ENCODE measurements at places on chromosomes 4 and X. TPM values are rescaled to one million over a fixed set of nuclear protein-coding genes. Genes with fewer than 3 reads are reported as not detected.

GRCh38 chr4:126182336-126182735 is 867.6 kb downstream of the FAT4 start:
- no peak for DNase-seq

The GLRA3 gene
- total RNA-seq, result not detected

GRCh38 chr4:184838249-184839074 is 12.7 kb upstream of the ACSL1 start:
- peak; percentile 8 for DNase-seq

The TMEM154 gene
- 3.2 TPM for total RNA-seq

GRCh38 chr4:110087070-110087708 is 111.2 kb downstream of the ELOVL6 start:
- peak; percentile 80 for DNase-seq

The APLN gene
- total RNA-seq, result 0.22 TPM

The PAGE1 gene
- not detected for total RNA-seq

The CXorf49 gene
- not detected for total RNA-seq

- DNase-seq, result no peak
These were observed 792 bp downstream of the CLIC2 start for GRCh38 chrX:155333544-155334100.

- no peak for DNase-seq
These were observed 57.5 kb downstream of the ACOX3 start for GRCh38 chr4:8383016-8383415.

DNA sequence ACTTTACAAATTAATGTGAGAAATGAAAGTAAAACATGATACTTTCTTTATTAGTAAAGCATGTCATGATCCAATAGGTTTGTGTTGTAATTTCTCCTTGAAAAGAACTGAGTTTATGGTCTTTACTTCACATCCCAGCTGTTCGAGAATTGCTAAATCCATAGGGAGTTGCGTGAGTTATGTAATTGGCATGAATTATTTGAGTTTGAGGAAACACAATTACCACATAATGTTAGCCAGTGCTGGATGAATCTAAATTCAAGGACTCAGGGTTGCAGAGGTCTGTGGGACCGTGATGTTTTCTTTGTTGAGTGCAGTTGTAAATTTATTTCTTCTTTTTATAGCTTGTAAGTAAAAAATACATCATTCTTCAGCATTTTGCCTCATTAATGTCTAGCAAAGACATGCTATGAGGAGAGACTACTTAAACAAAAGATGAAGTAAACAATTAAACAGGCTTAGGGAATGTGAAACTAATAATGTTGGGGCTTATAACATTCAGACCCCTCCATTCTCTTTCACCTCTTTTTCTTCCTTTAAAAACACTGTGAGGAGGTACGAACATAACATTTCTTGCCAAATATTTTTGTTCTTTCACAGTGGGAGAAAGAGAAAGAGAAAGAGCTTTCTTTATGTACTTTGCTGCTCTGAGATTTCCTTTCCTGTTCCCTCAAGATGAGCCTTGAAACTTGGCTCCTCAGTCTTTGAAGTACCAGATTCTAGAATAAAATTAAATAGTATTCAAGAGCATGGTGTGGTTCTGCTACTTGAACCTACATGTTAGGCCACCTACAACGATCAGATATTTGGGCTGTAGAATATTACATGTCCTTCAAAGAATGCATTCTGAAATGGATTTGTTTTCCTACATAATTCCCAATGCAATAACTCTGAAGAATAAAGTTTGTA is 159.6 kb upstream of the ANK2 start:
- DNase-seq, result peak; percentile 15

The SSX4B gene
- total RNA-seq, result not detected

The AKAP14 gene
- not detected for total RNA-seq

GRCh38 chrX:108640817-108641216 is 95.5 kb downstream of the IRS4 start:
- no peak for DNase-seq

The RIBC1 gene
- 0.29 TPM for total RNA-seq

GRCh38 chr4:180430283-180430682 is 1812.9 kb upstream of the TENM3 start:
- DNase-seq, result no peak

DNA sequence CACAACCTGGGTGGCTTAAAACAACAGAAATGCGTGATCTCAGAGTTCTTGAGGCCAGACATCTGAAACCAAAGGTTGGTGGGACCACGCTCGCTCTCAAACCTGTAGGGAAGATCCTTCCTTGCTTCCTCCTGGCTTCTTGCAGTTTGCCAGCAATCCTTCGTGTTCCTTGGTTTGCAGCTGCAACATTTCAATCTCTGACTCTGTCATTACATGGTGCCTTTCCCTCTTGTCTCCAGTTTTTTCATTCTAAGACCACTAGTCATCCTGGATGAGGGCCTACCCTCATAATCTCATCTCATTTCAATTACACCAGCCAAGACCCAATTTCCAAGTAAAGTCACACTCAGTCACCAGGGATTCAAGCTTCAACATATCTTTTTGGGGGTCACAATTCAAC is 388.0 kb downstream of the GPM6A start:
- DNase-seq, result no peak

DNA sequence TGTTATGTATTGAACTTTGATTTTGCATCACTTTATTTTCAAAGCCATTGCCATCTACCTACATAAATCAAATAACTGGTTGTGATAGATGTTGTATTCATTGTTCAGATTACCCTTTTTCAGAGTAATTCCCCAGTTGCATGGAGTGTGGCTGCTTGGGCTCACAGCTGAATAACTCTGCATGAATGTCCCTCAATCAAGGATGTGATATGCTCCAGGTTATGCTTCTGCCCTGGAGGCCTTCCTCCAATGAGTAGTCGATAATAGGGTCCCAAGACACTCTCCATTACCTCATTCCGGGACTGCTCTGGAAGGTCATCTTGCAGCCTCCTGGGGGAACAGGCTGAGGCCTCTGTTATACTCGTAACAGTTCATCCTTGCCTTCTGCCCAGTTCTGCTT is 251.8 kb downstream of the ADGRL3 start:
- no peak for DNase-seq

DNA sequence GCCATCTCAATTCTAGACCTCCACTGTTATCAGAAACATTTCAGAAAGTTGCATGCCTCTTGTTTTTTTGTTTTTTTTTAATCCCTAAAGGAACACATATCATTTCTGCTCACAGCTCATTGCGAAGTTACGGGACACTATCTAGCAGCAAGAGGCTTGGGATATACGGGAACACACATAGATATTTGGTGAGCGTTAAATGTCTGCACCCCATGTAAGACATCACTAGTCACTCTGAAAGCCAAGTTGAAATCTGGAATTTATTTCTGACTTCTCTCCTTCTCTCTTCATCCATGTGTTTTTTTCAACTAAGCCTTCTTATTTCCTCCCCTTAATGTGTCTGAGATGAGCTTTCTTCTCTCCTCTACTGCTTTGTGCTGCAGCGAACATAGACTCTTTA is 683.7 kb downstream of the PDHA2 start:
- no peak for DNase-seq

The MAGEB17 gene
- not detected for total RNA-seq

GRCh38 chr4:78331186-78331585 is 220.4 kb upstream of the ANXA3 start:
- DNase-seq, result no peak

The BRS3 gene
- total RNA-seq, result not detected

GRCh38 chrX:136658151-136658550 is 10.2 kb downstream of the CD40LG start:
- no peak for DNase-seq

The RTL3 gene
- 0.26 TPM for total RNA-seq

The HTRA3 gene
- total RNA-seq, result 4.2 TPM

The COL4A6 gene
- total RNA-seq, result 0.15 TPM

The SERTM2 gene
- total RNA-seq, result not detected

The SSX4 gene
- total RNA-seq, result not detected

DNA sequence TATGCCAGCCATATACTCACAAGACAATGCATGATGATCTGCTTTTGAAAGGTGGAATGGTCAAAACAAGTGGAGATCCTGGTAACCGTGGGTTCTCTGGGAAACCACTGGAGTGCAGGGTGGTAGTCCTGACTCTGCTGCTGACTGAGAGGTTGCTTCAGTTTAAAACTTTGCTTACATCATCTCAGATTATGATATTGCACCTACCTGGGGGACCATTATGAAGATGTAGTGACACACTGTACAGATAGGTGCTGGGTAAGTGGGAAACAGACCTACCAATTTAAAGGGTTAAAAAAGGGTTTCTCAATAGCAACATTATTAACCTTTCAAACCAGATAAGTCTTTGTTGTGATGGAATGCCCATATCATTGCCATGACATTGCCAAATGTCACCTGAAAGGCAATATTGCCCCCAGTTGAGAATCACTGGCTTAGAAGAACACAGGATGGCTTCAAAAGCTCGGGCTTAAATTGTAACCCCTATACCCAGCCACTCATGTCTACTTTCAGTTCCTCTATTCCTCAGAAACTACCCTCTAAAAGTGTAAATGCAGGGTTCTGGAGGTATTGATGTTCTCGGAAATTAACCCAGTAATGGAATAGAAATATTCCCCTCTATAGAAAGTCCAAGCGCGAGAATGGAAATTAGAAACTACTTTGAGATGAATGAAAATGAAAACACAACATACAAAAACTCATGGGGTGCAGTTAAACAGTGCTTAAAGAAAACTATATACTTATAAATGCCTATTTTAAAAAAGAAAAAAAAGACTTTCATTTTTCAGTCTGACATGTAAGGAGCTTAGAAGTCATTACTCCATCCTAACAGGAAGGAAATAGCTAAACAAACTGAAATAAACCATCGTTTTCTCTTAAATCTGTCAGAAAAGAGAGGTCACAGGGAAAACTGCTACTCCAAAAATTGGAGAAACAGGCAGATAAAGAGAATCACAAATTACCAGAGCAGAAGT is 65.8 kb downstream of the ARHGEF6 start:
- DNase-seq, result no peak

DNA sequence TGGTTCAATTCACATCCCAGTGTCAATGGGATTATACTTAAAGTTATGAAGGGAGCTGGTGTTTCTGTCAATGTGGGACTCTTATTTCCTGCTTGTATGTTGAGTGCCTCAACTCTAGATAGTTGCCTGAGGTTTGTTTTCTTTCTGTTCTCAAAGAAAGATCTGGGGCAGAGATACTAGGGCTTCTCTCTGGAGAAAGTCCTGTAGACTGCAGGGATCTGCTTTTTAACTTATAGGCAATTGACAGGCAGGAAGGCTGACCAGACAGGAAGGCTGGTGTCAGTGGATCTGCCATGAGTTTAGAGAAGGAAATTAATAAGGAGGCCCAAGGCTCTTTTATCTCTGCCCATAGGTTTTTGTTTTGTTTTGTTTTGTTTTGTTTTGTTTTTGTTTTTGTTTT is 64.0 kb upstream of the PRKX start:
- DNase-seq, result no peak

GRCh38 chrX:19024366-19024765 is 40.5 kb upstream of the PHKA2 start:
- no peak for DNase-seq

- DNase-seq, result no peak
These were observed 63.0 kb upstream of the TMEM150C start for GRCh38 chr4:82624819-82625218.

The HELQ gene
- 10.9 TPM for total RNA-seq

- DNase-seq, result no peak
These were observed 46.7 kb downstream of the TMEM154 start for GRCh38 chr4:152633118-152633517.

- DNase-seq, result no peak
These were observed 28.3 kb downstream of the PARM1 start for GRCh38 chr4:74961230-74961629.

DNA sequence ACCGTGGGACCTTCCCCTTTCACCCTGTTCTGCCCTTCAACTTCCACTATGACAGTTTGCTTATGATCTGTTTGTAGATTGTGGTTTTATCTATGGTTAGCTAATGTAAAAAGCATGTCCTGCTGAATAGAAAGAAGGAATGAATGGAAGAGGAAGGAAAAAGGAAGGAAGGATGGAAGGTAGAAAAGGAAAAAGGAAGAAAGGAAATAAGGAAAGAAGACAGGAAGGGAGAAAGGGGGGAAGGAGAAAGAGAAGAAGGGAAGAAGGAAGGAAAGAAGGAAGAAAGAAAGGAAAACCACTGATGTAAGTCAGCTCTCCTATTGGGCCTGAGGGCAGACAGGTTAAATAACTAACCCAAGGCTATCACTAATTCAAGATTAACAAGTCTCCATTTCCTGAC is 319.1 kb upstream of the KLF3 start:
- no peak for DNase-seq

- no peak for DNase-seq
These were observed 85.6 kb downstream of the CPE start for GRCh38 chr4:165464376-165464775.

The CT45A1 gene
- not detected for total RNA-seq

Measured in HFFc6 (cell line).